SJSA1 (cell line): ENCODE measurements at places on chromosomes 6 and 20. TPM values are rescaled to one million over a fixed set of nuclear protein-coding genes. Genes with fewer than 3 reads are reported as not detected.

GRCh38 chr6:149723771-149724417 lies 6.0 kb upstream of the LATS1 start:
- no peak overlapping the region for H3K27ac ChIP-seq
- no peak overlapping the region for H3K4me3 ChIP-seq
- H3K27me3 ChIP-seq = no peaks in the 10 kb centered on the region
- no peaks in the 10 kb centered on the region; the same call in 1 of the 2 replicates for H3K4me1 ChIP-seq
- peaks cover 46% of the 10 kb centered on the region for H3K36me3 ChIP-seq

DNA sequence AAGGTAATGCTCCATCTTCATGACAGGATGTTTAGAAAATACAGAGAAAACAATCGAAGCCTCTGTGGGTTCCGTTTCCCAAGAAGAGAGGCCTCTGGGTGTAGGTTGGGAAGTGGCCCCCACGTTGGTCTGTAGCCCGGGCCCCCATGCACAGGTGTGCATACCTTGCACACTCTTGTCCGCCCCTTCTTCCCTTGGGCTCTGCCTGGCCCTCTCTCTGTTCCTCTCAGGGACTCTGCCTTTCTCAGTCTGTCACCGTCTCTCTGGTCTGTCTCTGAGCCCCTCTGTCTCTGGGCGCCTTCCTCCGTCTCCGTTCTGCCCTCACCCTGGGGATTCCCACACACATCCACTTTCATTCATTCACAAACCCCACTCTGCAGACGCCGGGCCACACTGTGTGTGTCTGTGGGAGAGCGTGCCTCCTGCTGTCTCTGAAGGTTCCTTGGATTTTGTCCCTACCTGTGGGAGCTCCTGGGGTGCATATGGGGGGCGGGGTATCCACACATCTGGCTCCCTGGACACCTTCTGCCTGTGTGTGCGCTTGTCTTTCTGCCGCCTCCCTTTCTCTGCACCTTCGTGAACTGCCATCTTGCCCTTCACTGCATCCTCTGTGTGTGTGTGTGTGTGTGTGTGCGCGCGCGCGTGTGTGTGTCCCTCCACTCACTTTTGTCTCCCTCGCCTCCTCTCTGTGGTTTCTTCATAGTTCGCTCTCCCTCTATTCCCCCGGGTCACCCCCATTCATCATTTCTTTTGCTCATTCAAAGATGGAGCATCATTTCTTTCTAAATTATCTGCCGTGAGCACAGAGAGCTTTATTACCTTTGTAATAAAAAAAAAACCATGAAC lies 75.3 kb downstream of the SRC start:
- no peaks in the 10 kb centered on the region for H3K36me3 ChIP-seq
- H3K27me3 ChIP-seq = peaks cover 46% of the 10 kb centered on the region
- H3K4me3 ChIP-seq = no peak overlapping the region
- H3K4me1 ChIP-seq = peaks cover 11% of the 10 kb centered on the region

The GPX5 gene
- not detected in 2 replicates for total RNA-seq

The SYNDIG1 gene
- not detected in 2 replicates for total RNA-seq

DNA sequence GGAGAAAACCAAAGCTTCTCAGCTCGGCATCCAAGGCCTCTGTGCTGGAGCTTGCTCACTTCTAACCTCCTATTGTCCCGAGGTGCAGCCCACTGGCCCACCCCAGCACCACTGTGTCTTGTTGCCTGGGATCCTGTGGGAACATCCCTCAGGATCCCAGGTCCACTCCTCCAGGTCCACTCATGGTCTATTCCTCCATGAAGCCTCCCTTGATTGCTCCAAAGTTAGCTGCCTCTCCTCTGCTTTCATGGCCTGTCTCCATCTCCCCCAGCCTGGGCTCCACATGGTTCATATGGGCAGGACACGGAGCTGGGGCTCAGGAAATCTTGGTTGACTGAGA lies 13.9 kb downstream of the SLA2 start:
- H3K4me1 ChIP-seq = no peaks in the 10 kb centered on the region
- DNase-seq = no peak
- no peaks in the 10 kb centered on the region for H3K36me3 ChIP-seq
- H3K4me3 ChIP-seq = no peak overlapping the region
- no peaks in the 10 kb centered on the region for H3K27me3 ChIP-seq

The CCN6 gene
- not detected in 2 replicates for total RNA-seq
